ENCODE measurements at places on chromosomes 4 and X. TPM values are rescaled to one million over a fixed set of nuclear protein-coding genes. Genes with fewer than 3 reads are reported as not detected.
A peak's percentile ranks its signal among the peaks of the same experiment; 100 is the strongest.

Gene NAA10
- total RNA-seq, result 59.9 TPM

DNA sequence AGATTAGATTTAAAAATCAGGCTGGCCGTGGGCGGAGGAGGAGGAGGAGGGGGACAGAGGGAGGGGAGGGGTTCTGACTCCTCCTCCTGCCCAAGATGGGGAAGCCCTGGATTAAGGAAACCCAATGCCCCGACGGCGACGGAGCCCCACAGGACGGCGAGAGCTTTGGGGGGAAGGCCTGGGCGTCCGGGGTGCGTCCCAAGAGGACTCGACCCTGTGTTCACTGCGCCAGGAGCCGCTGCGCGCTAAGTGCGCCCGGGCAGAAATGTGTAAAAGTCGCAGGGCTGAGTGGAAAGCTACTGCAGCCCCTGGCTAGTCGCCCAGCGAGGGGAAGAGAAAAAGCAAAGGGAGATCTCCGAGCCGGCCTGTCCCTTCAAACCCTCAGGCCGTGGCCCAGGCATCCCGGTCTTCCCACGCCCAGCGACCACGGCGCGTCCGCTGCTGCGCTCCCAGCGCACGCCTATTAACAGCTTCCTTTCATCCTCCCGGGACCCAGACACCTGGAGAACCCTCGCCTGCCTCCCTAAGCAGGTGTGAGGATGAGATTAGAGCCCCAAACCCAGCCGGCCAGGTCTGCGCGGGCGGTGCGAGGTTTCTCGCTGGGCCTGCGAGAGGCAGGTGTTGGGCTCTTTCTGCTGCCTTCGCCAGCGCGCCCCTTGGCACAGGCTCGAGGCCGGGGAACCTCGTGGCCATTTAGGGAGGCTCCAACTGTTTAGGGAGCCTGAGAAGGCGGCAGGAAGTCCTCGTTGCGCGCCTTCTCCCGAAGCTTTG is 1.4 kb upstream of the RPS6KA3 start:
- DNase-seq, result peak; percentile 57

GRCh38 chr4:90419124-90419711 is 292.0 kb downstream of the CCSER1 start:
- DNase-seq, result peak; percentile 16

DNA sequence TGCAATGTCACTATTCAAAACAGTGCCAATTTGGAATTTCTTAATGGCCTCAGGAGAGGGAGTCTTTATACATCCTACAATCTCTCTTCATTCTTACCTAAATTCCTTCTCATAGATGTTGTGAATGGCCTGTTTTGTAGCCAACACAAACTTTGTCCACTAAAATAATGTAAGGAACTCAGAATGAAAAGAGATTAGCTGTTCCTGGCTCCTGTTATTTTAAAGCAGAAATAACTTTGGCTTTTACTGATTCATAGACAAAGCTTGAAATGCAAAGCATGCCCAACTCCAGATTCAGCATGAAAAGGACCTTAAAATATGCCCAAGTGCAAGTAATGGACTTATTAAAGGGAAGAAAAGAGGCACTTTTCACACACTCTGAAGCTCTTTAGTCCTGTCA is 146.0 kb upstream of the GPC4 start:
- DNase-seq, result no peak

- no peak for DNase-seq
These were observed 199.8 kb upstream of the WDFY3 start for GRCh38 chr4:85166318-85166717.

DNA sequence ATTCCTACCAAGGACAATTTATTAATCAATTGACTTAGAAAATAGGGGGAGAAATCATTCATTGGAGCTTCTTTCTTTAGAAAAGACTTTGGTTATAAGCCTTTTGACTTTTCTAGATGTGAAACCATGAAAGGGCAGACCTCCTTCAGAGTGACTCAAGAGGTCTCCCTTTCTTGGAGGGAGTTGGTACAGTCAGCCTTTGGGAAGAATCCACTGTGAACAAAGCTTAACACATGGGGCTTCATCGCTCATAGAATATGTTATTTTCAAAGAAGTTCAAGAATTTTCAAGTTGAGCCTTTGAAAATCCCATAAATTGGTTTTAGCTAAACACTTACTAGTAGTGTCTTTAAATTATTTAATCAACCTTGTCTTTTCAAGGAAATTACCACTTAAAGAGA is 28.0 kb downstream of the RIPPLY1 start:
- peak; percentile 12 for DNase-seq

GRCh38 chr4:20430259-20430941 is 178.7 kb downstream of the SLIT2 start:
- DNase-seq, result no peak

GRCh38 chr4:113146876-113147358 is 97.5 kb downstream of the ANK2 start:
- peak; percentile 31 for DNase-seq

- no peak for DNase-seq
These were observed at the start of gene SOWAHD for GRCh38 chrX:119757979-119758730. SOWAHD (plus strand) TSS chrX:119758588; CDS start chrX:119758668, 80 bp downstream.

DNA sequence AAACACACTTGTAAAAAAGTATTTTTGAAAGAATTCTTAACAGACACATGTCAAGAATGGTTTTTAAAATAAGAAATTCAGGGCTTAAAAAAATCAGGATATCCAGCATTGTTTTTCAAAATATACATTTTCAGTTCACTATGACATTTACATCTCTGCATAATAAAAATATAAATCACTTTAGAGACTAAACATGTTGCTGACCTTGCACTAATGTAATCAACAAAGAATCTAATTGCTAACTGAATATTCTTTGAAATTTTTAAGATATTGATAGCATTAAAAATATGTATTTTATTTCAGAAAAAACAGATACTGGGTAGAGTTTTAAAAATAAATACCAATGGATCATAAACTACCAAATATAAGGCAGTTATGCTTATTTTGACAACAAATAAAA is 26.4 kb downstream of the RPS6KA6 start:
- DNase-seq, result no peak

Gene DSPP
- total RNA-seq, result not detected

Gene KCNE5
- total RNA-seq, result not detected

DNA sequence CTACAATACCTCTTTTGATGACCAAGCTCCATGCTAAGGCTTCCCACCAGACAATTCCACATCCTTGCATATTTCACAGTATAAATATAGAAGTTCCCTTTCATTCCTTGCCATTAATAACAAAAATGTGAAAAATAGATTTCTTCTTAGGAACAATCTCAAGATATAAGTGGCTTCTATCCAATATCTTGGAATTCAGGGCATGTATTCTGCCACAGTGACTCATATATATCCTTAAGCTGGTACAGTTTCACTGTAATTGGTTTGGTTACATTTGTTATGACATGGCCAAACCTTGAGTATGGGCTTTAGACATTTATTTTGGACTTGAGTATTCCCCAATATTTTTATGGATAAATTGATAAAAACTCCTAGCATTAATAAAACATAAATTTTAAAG is 181.7 kb upstream of the DDX53 start:
- DNase-seq, result no peak

Gene POU3F4
- total RNA-seq, result not detected

DNA sequence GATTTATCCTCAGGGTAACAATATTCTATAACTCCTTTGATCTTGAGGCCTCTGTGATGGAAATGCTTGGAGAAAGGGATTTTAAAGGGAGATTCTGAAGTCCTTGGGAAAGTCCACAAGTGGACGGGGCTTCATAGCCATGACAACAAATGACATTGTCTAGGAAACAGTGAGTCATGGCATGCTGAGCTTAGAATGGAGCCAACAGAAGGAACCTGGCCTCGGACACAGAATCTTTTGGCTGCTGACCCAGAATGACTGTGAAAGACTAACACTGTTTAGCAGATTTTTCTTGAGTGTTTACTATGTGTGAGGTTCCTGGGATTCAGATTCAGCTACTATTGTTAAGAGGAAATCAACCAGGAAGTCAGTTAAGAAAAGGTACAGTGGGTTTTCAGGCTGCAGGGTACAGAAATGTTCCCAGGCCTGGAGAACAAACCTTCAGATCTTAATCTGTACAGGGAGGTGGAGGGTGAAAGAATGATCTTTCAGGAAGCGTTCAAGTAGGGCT is 18.1 kb upstream of the CXCL2 start:
- DNase-seq, result peak; percentile 85

DNA sequence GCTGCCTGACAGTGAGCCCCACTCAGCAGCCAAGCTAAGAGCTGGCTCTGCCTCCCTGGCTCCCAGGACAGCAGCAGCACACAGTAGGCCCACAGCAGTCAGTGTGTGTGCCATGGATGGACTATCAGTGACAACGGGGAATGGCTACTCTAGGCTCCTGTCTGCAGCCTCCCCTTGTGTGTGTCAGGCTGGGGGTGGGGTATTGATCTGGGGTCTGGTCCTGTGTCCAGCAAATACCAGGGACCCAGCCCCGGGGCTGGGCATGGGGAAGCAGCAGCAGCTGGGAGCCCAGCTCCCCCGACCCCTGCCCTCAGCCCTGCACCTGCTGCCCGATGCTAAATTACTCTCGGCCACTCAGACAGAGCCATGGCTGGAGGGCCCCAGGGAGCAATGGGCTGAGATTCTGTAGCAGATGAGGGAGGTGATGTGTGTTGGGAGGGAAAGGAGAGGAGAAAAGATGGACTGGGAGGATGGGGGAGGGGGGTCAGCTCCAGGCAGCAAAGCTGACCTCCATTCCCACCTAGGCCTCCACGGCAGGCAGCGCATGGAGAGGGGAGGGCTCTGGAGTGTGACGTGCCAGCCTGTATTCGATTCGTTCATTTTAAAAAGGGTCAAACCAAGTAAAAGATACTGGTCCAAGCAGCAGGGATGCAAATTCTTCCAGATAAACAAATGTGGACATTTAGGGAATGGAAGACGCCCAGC is 61.3 kb upstream of the CRMP1 start:
- no peak for DNase-seq

Gene SLITRK2
- total RNA-seq, result not detected

Gene TLL1
- total RNA-seq, result 19.0 TPM

Gene MAGED4
- 34.5 TPM for total RNA-seq

- DNase-seq, result no peak
These were observed 11.2 kb upstream of the ADD1 start for GRCh38 chr4:2832309-2832980.

- no peak for DNase-seq
These were observed 18.3 kb downstream of the L1CAM start for GRCh38 chrX:153867671-153868070.

DNA sequence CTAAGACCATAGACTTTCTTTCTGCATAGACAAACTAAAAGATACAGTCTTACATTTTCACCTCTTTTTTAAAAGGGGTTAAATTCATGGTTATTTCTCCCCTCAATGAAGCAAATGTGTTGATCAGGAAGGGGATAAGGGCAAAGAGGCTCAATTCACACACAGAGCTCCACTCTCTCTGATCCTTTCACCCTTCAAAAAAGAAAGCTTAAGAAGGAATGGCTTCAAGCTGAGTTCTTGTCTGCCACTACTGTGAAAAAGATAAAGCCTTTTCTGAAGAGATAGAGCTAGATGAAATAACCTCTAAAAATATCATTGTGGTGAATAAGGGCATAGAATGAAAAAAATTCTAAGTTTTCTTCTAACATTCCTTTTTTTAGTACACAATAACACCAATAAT is 28.3 kb downstream of the SEPSECS start:
- DNase-seq, result no peak
